ENCODE measurements at places on chromosomes 2 and 18.

DNA sequence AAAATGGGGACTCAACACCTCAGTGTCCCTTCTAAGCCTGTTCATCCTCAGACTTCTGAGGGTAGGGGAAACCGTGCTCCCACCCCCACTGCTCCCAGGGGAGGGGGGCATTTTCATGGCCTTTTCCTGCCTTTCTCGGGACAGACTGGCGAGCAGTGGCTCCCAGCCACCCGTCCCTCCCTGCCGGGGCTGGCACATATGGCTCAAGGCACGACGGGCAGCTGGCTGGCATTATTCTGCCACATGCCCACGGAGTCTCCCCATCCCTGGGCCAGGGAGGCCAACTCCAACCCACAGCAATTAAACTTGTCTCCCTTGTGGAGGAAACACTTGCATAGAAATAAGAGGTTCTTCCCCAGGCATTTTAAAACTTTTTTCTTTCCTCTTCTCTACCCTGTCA lies 148.5 kb upstream of the CBLN2 start:
- no peak for DNase-seq

- no peak for DNase-seq
Observed at GRCh38 chr2:144876013-144876412, 356.1 kb upstream of the ZEB2 start.

DNA sequence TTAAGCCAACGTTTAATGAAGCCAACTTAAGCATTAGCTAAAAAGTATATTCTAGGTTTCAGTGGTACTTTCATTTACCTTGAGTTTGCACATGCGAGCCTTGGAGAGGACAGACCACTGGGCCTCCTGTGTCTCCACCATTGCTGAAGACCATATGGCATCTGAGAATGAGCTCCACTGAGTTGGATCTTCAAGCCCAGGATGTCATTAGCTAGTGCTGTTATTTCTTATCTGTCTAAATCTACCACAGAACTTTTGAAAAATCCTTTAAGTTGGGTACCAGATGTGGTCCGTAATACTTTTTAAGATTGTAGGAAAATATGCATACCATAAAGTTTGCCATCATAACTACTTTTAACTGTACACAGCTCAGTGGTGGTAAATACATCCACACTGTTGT lies 161.8 kb downstream of the NCK2 start:
- no peak for DNase-seq

DNA sequence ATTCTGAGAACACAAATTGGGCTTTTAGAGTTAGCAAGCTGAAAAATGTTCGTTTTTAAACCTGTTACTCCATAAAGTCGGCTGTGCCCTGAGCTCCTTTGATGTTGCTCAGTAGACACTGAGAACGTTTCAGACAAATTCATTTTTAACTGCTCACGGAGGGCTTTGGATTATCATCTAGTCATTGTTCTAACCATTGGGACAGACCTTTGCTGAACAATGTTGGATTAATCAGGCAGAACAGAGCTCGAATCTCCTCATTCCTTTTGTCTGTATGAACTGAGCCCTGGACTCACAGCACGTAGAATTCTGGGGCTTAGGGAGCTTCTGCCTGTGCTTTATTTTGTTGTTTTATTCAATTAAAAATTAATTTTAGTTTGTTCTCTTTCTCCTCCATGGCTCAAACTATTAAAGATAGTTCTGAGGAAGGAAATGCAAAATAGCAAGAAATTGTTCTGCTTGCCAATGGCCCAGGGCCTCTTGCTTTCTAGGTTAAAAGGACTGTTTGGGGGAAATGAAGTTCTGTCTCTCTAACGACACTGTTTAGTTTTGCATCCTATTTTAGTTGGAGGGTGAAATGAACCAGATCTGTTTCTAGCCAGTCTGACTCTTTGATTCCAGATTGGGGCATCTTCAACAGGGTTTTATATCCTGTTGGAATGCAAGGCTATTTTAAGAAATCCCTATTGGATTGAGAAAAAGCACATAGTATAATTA lies 114.7 kb upstream of the CXCR4 start:
- no peak for DNase-seq

GRCh38 chr2:71839826-71840225 lies 307.8 kb downstream of the CYP26B1 start:
- DNase-seq: no peak

DNA sequence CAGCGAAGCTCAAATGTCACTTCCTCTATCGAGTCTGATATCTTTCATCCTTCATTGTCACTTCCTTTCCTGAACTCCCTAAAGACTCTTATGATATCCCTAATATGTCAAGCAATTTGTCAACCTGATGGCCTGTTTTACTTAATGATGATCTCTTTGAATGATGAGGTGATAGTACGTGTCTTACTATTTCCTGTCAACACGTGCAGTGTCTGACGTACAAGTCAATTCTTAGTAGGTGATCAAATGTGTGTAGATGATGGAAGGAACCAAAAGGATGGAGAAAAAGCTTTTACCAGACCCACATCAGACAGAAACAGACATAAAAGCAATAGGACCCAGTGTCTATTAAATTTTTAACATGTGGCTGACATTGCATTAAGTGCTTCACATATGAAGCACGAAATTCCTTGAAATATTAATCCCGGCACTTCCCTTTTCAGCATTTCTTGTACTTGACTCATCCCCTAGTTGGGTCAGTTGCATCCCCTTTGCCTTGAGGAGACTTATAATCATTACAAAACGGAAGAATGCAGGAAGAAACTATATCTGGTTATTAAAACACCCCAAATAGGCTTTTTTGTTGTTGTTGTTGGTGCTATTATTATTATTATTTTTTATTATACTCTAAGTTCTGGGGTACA lies 108.6 kb upstream of the NYAP2 start:
- no peak for DNase-seq

- no peak for DNase-seq
Observed at GRCh38 chr2:79375817-79376216, 137.0 kb upstream of the CTNNA2 start.

DNA sequence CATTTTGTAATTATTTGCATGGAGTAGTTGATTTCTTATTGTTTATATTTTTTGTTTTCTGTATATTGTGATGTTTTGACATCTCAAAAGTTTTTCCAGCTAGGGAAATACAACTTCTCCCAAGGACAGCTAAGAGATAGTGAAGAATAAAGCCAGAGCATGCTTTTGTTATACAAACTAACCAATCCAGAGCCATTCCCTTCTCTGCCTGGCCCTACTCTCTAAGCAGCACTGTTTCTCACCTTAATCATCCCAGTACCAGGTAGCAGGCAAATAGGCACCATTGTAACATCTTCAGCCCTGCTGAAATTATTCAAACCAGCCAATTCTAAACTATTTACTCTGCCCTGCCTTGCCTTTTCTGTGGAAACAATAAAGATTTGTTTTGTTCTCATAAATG lies 1063.4 kb upstream of the CHAC2 start:
- no peak for DNase-seq

GRCh38 chr2:231666171-231667095 lies 41.9 kb upstream of the PTMA start:
- DNase-seq: peak; percentile 72

- DNase-seq: no peak
Observed at GRCh38 chr2:196295005-196295404, 123.6 kb upstream of the STK17B start.

- no peak for DNase-seq
Observed at GRCh38 chr2:17319090-17319489, 199.2 kb downstream of the RAD51AP2 start.

DNA sequence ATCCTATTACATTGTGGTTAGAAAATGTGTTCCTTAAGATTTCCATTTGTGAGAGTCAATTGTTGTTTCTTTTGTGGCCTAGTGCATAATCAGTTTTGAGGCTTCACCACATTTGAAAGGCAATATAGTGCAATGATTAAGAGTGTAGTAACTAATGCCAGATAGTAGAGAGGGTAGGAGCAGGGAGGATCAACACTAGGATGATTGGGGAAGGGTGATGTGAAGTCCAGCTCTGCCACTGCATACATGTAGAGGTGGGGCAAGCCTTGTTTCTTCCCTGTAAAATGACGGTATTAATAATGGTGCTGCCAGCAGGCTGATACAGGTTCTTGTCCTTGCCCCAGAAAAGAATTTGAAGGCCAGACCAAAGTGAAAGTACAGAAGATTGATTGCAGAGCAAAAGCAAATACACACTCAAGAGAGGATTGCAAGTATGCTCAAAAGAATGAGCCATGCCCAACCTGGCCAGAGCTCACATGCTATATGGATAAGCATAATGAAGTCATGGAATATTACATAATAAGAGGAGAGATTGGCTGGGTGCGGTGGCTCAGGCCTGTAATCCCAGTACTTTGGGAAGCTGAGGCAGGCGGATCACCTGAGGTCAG lies 8.0 kb downstream of the SP100 start:
- DNase-seq: no peak

DNA sequence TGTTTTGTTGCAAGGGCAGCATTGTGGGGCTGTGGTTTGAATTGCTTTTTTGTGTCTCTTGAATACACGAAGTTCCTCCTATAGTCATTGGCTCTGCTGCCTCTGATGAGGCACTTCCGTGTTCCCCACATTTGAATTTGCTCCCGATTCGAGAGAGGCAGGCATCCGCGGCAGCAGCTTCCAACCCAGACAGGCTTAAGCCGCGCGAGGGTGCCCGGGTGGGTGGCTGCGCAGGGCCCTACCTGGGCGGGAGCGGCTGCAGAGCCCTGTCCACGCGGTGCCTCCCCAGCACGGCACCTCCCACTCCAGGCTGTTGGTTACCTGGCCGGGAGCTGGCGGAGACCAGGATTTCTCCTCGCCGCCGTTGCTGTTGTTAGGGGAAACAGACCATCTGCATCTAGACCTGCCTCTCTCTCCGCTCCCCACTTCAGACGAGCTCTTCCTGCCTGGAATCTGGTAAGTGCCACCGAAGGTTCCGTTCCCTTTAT lies 151.3 kb downstream of the NEDD4L start:
- no peak for DNase-seq

DNA sequence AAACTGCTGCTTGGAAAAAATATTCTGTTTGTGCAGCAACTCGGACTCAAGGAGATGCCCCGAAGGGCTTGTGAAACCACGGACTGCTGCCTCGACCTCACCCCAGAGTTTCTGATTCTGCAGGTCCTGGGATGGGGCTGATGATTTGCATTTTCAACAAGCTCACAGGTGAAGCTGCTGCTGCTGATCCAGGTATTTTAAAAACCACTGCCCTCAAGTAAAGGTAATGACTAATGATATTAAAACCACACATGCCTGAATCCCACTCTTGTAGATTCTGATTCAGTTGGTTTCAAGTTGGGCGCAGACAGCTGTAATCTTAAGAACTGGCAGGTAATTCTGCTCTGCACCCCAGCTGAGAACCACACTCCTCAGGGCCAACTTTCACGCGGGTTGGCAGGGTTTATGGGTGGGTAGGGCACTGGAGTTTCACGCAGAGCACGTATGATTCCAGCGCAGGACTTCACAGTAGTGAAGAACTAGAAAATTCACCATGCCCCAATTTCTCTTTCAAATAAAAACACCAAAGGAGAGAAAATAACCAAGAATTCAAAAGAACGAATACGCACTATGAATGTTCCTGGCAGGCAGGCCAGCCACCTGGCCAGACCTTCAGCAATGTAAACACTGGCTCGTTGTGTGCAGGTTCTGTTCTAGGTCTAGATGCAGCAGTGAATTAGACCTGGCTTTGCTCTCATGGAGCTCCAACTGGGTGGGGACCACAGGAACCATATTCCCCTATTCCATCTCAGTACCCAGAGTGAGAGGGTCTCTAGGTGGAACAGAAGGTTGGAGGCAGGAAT lies 74.6 kb upstream of the ZFP36L2 start:
- no peak for DNase-seq

GRCh38 chr2:46373238-46373637 lies 76.0 kb downstream of the EPAS1 start:
- no peak for DNase-seq

DNA sequence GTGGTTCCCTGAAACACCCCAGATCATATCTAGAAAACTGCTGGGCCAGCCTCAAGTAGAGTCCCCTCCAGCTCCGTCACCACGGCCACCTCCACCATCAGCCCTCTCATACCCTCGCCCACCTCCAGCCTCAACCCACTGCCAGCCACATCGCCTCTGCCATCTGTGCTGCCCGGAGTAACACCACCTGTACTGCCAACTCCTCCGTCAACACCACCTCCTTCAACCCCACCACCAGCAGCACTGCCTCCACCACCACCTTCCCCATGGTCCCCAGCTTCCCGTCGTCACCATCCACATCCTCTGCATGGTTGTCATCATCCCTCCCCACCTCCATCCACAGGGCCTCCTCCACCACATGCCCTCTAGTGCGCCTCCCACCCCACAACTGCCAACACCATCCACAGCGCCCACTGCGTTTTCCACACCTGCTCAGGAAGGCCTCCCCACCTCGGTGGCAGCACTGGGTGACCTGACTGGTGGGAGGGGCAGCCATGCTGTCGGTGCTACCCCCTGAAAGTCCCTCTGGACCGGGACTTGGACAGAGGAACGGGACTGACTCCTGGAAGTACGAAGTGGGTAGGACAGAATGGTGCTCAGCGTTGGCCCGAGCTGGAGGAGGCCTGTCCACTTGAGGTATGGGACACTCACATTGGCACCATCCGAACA lies 1.6 kb downstream of the SNED1 start:
- no peak for DNase-seq

DNA sequence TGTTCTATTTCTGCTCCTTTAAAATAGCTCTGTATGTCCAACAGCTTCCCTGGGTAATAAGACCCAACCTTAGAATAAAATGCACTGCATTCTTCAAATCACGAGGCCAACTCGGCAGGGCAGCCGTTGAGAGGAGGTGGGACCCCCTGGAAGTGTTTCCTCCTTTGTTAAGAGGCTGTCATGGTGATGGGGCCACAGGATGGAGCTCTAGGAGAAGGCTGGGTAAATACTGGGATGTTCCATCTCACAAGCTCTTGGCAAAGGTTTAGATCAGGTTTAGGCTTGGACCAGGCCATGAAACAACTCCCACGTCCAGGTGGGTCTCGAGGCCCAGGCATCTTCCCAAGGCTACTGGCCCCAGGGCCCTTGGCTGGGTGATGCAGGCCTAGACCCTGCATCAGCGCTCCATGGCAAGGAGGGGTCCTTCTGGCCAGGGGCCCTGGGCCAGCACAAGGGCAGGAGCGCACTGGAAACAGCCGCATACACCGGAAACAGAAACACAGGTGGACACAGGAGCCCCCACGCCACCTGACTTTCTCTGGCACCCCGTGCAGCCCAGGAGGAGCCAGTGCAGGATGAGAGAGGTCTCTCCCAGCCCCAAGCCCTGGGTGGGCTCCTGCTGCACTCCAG lies 38.8 kb upstream of the OTOS start:
- DNase-seq: no peak

GRCh38 chr2:212926940-212927339 lies 224.5 kb downstream of the IKZF2 start:
- no peak for DNase-seq

- no peak for DNase-seq
Observed at GRCh38 chr2:7201851-7202250, 284.6 kb downstream of the RNF144A start.

DNA sequence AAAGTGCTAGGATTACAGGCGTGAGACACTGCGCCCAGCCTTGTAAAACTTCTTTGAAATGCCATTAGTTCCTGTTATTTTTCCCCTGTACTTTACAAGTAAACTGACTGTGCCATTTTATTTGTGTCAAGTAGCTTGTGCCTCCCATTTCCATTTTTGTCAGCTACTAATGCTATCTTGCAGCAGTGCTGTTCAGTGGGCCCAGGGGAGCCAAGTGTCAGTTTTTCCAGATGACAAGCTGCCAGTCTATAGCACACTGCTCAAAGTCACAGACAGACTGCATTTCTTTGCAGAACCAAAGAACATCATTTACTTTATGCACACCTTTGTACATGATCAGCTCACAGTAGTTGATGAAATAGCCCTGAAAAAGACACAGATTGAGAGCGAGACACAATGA lies 901.3 kb upstream of the CDH2 start:
- no peak for DNase-seq

- no peak for DNase-seq
Observed at GRCh38 chr2:75462721-75463120, 98.0 kb downstream of the EVA1A start.

GRCh38 chr2:237866101-237866621 lies 6.7 kb downstream of the RAMP1 start:
- DNase-seq: no peak
